ENCODE measurements at places on chromosomes 4 and X.
A peak's percentile ranks its signal among the peaks of the same experiment; 100 is the strongest.

DNA sequence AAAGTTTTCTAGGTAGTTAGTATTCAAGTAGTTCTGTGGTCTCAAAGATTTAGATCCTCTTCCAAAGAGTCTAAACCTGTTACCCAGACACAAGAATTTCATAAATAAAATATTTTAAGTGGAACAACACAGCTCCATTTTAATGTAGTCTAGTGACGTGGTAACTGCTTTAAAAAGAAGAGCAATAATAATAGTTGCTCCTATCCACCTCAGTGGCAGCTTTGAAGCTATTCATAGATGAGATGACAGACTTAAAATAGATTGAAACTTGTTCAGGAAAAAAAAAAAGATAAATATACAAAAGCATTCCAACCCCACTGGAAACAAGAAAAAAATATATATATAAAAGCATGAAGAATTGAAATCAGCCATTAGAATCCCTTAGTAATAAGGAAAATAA is 14.6 kb downstream of the SCOC start:
- DNase-seq = no peak

GRCh38 chrX:34140816-34141215 is 8.7 kb upstream of the FAM47A start:
- DNase-seq = no peak

DNA sequence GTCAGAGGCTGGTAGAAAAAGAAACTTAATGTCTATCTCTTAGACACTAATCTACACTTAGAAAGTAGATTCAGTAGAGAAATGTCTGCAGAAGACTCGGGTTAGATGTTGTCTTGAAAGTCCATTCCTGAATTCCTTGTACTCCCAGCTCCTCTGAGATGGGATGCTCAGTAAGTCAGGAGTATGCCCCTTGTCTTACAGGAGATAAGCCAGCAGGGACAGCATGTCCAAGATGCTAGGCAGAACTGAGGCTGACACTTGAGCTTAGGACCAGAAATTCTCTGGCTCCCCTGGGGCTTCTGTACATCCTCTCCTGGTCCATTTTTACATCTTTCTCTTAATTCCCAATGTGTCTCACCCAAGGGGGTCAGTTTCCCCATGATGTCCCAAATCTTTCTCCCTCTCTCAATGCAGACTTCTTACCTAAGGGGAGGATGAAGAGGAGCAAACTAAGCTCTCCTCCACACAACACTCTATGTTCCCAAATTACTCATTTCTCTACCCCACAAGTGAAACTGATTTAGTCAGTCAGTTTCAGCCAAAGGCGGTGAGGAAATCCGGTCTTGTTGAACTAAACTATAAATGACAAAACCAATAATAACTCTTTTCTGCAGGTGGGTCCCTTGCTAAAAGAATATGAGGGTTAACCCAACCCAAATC is 558.2 kb upstream of the DIPK2B start:
- DNase-seq = no peak

DNA sequence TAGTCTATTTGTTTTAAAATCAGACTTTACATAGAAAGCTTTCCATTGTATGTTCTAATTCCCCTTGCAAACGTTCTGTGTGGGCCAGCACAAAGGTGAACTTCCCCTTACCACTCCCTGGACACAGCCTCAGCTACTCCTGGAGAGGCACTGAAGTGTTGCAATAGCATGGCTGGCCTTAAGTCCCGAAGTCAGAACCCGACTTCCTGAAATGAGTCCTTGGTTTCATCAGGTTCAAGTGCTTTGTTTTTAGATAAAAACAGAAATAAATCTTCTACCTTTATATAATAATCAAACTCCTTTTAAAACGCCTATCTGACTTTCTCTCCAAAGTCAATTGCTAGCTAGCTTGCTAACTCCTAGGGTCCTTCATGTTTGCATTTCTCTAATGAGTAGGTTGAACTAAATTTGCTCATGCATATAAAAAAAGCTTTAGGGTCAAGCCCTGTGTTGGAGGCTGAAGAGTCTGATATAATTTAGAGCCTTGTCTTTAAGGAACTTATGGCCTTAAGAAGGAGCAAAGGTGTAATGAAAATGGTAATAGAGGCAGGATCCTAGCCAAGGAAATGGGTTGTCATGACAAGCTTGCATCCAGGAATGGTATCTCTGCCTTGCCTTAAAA is 9.0 kb downstream of the BMP3 start:
- no peak for DNase-seq

DNA sequence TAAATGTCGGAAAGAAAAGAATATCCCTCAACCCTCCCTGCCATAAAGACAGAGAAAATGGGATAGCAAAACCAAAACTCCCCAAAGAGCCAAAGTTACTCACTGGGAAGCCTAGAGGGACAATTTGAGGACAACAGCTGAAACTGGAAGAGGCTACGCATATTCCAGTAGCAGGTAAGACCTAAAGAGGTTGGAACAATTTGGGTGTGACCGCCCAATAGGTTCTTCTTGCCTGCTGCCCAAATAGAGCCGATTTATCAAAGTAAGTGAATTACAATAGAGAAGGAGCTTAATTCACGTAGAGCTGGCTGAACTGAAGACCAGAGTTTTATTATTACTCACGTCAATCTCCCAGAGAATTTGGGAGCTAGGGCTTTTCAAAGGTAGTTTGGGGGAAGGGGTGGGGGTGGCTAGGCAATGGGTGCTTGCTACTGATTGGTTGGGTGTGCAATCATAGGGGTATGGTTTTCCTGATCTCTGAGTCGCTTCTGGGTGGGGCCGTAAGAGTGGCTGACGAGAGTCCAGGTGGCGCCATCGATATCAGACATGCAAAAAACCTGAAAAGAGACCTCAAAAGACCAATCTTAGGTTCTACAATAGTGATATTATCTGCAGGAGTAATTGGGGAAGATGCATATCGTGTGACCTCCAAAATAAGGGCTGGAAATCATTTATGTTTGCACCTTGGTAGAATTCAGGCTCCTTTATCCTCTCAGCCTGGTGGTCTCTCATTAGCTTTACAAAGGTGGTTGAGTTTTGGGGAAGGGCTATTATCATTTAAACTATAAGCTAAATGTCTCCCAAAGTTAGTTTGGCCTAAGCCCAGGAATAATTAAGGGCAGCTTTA is 39.0 kb upstream of the SLC7A3 start:
- DNase-seq = no peak

DNA sequence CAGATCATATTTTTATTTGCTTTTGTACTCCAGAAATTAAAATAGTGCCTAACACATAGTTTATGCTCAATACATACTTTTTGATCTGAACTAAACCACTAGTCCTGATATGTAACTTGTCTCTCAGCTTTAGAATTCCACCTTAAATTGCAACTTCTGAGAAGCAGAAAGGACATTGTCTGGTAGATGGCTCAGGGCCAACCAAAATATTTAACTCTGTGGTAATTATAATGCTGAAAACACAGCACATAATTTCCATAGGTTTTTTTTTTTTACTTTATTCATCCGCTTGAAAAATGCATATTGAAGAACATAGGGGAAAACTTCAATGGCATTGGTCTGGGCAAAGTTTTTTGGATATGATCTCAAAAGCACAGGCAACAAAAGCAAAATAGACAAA is 59.3 kb downstream of the AREG start:
- no peak for DNase-seq

DNA sequence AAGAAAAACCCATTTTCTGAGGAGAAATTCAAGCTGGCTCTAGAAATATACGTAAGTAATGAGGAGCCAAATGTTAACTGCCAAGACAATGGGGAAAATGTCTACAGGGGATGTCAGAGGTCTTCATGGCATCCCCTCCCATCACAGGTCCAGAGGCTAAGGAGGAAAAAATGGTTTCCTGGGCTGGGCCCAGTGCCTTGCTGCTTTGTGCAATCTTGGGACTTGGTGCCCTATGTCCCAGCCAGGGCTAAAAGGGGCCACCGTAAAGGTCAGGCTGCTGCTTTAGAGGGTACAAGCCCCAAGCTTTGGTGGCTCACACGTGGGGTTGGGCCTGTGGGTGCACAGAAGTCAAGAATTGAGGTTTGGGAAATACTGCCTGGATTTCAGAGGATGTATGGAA is 17.2 kb upstream of the IGFBP7 start:
- no peak for DNase-seq

DNA sequence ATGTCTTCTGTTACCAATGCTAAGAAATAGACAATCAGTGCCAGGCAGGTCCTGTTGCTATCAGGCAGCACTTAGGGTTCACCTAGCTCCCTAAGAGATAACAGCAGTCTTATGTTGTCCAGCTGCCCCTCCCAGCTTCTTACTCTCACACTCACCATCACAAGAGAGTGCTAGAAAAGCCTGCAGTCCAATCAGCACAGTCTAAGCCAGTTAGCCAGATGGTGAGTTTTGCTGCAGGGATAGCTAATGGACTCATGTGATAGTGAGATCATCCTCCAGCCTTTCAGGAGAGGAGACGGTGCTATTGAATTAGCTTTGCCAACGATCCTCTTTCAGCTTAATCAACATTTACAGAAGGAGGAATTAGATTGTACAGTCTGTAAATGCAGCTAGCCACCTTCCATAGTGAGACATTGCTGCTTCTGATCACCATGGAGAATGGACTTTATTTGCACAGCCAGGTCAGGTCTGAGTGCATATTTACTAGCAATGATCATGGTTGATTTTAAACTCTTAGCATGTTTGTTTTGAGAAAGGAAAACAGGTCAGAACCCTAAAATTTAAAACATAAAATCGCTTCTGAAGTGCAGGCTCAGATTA is 438.3 kb downstream of the CENPC start:
- peak; percentile 90 for DNase-seq

- no peak for DNase-seq
Measured at GRCh38 chr4:84708406-84709135, 125.6 kb downstream of the CDS1 start.

- DNase-seq = no peak
Measured at GRCh38 chr4:80767944-80768343, 262.6 kb upstream of the BMP3 start.

DNA sequence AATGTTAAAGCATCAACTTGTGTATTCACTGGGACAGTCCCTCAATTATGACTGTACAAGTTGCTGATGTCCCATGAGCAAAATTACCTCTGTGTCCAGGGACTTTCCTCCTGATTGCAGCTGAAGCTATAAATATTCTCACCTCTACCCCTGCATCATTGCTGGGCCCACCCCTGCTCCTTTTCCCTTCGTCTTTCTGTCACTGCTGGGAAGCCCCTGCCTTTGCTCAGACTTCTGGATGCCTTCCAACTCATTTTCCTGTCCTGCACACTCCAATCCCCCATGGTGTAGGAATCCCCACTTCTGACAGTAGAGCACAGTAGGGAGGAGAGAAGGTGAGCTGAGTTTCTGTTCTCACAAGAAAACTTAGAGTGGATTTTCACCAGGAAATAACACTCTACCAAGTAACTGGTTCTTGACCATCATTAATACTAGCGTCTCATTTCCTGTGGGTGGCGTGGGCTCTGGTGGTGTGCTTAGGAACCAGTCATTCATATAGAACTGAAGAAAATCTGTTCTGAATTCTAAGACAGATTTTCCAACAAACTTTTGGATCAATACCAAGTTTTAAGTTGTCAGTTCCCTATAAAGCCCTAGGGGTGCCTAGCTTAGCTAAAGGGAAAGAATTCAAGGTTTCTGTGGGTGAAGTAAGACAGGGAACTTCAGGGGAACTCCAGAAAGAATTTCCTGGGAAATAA is 136.2 kb upstream of the MED14 start:
- no peak for DNase-seq

- no peak for DNase-seq
Measured at GRCh38 chrX:13008189-13008533, 33.3 kb downstream of the TMSB4X start.

DNA sequence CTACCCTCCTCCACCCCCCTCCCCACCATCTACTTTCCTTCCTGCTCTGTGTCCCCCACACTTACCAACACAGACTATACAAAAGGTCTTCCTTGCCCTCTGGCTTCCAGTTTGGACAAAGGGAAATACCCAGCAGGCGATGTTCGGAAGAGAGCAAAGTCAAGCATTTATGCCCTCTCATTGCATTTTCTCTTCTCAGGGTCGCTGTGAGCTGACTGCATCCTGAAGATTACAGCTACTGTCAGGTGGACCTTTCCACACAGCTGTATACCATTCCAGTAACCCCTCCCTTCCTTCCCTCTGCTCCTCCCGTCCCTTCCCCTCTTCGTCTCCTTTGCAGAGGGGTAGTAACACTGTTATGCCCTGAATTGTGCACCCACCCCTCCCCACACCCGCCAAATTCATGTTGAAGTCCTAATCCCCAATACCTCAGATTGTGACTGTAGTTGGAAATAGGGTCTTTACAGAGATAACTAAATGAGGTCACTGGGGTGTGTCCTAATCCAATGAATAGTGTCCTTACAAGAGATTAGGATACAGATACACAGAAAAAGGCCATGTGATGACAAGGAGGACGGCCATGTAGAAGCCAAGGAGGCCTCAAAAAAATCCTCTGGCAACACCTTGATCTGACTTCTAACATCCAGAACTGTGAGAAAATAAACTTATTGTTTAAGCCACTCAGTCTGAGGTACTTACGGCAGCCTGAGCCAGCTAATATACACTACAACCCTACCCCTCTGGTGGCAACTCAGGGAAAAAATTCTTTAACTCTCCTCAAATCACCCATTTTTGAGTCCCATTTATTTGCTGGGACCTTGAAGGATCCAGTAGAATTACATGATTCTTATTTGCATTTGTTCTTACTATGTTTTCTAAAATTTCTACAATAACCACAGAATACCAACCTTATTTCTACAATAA is 11.7 kb downstream of the MORF4L2 start:
- no peak for DNase-seq

GRCh38 chrX:30620125-30620524 is 33.1 kb upstream of the GK start:
- DNase-seq = no peak
